ENCODE measurements at places on chromosomes 4 and X.

DNA sequence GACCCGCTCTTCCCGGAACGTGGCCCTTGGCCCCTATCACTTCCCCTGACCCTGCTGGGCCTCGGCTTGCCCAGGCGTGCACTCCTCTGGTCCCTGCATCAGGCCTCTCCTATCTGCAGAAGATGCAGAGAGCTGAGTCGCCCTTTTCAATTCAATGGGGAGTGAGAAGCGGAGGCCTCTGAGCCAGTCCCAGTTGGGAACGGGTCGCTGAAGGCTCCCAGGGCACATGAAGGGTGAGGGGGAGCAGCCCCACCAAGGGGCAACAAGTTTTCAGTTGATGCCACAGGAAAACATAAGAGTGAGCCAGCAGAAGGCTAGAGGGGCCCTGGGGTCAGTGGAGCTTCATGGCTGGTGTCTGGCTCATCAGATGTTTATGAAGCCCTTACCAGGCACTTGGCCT is 17.1 kb downstream of the PSAPL1 start:
- DNase-seq, result no peak

DNA sequence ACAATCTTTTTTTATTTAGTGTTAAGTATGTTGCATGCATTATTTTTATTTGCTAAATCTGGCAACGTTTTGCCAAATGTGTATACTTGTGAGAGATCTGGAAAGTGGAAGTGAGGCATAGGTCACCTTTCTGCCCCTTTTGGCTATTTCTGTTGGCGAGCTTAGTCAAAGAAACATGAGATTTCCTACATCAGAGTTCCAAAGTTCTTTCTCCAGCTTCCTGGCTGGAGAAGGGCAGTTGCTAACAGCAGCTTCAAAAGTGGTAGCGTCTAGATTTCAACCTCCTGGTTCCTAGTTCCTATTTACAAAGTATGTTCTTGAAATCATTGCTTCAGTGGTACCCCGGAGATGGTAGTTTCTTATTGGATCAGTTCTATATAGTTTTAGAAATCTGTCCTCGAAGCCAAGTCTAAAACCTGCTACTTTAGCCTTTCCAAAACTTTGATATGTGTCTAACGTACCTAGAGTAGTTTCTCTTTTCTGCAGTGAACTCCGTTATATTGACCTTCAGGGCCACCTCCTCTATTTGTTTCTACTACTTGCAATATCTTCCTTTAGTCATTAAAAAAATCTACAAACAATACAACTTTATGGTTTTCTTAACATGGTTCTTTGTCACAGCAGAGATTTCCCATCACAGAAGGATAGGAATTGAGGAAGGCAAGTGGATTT is 455.8 kb upstream of the FTHL17 start:
- no peak for DNase-seq

- DNase-seq, result no peak
These were observed 34.4 kb upstream of the ACSL1 start for GRCh38 chr4:184860018-184860779.

DNA sequence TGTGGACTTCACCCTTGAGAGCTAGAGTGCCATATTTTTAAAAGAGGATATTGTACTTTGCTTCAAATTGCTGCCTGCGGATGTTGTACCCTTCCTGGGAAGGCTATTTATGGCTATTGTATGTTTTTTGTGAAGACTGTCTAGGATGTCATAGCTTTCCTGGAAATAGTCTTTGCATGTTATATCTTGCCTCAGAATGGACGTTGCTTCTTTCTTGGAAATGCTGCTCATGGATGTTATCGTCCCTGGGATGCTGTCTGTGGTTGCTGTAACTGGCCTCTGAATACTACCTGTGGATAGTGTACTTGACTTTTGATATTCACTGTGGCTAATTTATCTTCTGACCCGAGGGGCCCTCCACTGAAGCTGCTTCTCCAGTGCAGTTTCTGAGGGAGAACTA is 146.8 kb downstream of the ENOX2 start:
- DNase-seq, result no peak

- DNase-seq, result no peak
These were observed 4.5 kb downstream of the DMP1 start for GRCh38 chr4:87654487-87655044.

GRCh38 chr4:40967550-40967949 is 217.8 kb downstream of the NSUN7 start:
- no peak for DNase-seq

GRCh38 chr4:140533951-140534480 is 10.0 kb downstream of the ELMOD2 start:
- peak; percentile 84 for DNase-seq

GRCh38 chrX:155052738-155053498 is 18.0 kb downstream of the CMC4 start:
- DNase-seq, result no peak

- DNase-seq, result no peak
These were observed 55.0 kb upstream of the AP1S2 start for GRCh38 chrX:15909605-15910004.

DNA sequence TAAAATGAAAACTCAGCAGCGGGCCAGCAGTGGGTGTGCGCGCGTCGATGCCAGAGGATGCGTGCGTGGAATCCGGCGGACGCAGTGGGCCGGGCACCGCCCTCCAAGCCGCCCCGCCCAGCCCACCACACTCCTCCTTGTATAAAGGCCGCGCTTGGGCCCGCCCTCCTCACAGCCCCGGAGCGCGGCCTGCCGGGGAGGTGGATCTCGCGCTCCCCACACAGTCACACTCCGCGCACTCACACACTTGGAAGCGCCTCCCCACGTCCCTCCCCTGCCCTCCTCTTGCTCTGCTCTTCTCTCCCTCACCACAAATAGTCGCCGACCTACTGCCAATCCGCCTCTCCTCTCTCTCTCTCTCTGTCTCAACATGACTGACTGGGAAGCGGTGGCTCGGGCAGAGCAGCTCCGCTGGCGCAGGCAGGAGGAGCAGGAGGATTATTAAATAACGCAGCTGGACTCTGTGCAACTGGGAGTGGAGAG is at the start of gene CCSER1:
Gene CCSER1 (plus strand): TSS at position 172 of the 483 bp plus-strand sequence.
- DNase-seq, result peak; percentile 32

DNA sequence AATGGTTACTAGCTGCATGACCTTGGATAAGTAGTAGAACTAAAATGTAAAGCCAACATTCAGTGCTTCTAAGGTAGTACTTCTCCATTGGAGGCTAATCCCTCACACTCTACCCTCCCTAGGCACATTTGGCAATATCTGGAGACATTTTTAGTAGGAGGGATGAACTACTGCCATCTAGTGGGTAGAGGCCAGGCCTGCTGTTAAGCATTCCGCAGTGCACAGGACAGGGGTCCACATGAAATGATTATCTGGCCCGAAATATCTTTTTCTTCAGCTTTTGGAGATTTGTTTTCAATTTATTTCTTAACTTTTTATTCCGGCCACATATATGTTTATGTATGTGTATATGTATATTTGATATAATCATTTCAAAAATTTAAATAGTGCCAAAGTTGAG is 36.0 kb upstream of the SPANXC start:
- peak; percentile 17 for DNase-seq

- no peak for DNase-seq
These were observed 8.3 kb upstream of the CLTRN start for GRCh38 chrX:15672881-15673280.

DNA sequence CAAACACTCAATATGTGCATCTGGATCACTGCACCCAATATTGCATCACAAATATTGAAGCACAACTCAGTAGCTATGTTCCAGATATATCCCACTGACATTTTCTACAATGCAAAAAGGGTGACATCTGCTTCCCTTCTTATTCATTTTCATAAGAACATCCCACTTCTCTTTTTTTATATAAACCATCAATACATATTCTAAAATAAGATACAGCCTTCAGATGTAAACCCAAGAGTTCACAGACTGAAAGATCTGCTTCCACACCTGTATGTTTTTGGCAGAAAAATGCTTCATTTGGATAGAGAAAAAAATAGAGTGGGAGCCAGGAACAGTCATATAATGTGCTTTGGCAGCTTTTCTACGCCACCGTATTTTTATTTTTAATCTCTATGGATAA is 815.6 kb upstream of the ADGRL3 start:
- DNase-seq, result no peak

GRCh38 chr4:48499551-48500066 is 9.6 kb downstream of the ZAR1 start:
- DNase-seq, result no peak

DNA sequence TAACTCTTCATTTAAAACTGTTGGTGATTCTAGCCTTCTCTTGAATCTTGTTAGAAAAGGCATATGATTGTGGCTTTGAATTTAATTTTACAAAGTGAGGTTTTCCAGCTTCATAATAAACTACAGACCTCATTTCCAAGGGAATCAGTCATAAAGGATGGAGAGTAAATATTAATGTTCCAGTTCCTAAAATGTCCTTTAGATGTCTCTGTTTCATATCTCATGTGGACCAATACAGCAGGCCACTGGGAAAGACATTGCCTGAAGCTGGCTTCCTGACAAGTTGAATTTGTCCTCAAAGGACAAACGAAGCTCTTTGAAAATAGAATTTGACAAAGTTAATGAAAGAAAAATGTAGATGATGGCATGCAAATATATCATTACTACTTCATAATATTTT is 125.4 kb downstream of the ZNF330 start:
- DNase-seq, result peak; percentile 72

GRCh38 chrX:74534569-74535038 is 79.8 kb downstream of the RLIM start:
- DNase-seq, result peak; percentile 52

- DNase-seq, result peak; percentile 67
These were observed 7.9 kb downstream of the BDH2 start for GRCh38 chr4:103091601-103092223.

DNA sequence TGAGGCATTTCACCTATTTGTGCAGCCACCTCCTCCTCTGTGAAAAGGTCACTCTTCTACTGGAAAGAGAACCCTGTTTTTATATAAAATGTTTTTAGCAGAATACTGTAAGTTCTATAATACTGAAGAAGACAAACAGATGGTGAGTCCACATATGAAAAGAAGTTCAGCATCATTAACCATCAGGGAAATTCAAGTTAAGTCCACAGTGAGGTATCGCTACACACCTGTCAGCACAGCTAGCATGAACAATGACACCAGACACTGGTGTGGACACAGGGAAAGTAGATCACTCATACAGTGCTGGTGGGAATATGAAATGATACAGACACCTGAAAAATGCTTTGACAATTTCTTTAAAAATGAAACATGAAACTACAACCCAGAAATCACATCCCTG is 133.0 kb downstream of the MAD2L1 start:
- no peak for DNase-seq

DNA sequence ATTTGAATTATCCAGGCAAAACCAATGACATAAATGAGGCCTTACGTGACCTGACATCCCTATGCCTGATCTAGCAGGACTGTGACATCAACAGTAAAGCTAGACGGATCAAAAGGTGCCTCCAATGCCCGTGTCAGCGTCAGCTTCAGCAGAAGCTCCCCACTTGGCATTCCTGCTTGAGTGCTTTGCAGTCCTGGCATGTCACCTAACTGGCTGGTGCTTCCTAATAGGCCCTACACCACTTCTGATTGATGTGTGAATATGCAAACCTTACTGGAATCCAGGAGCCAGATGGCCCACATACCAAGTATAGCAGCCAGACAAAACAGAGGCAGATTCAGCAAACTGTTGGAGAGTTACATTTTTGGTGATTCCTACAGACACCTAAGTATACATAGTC is 224.2 kb downstream of the DMD start:
- DNase-seq, result no peak

GRCh38 chr4:71270901-71271300 is 67.9 kb upstream of the SLC4A4 start:
- DNase-seq, result peak; percentile 43

DNA sequence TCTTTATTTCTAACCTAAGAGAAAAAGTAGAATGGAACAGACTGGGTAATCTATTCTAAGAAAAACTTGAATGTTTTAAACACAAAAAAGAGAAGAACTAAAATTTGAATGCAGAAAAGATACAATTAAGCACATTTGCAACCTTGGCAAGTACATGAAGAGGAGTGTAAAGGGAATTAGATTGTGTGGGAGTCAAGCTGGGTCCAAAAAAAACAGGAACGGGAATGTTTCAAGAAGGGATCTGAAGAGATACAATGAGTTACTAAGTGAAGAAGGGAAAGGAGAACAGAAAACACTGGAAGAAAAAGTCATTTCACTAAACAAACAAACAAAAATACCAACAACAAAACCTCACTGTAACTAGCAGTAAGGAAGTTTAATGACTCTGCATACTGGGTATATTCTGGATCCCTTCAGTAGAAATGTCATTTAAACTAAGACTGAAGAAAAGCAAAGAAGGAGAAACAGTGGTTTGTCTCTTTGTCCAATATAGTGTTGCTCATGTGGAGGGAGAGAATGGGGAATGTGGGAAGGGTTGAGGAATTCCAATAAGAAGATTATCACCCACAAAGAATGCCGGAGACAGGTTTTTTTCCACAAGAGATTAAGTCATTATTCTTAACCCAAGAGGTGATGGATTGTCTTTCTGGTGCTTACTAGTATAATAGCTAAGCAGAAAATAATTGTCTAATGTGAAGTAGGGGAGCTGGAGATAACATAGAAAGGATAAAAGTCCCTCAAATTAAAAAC is 50.4 kb upstream of the PTPN13 start:
- peak; percentile 57 for DNase-seq

GRCh38 chr4:74117024-74117534 is 18.1 kb upstream of the CXCL2 start:
- DNase-seq, result peak; percentile 94

- DNase-seq, result no peak
These were observed 59.4 kb upstream of the MSN start for GRCh38 chrX:65608026-65608425.

DNA sequence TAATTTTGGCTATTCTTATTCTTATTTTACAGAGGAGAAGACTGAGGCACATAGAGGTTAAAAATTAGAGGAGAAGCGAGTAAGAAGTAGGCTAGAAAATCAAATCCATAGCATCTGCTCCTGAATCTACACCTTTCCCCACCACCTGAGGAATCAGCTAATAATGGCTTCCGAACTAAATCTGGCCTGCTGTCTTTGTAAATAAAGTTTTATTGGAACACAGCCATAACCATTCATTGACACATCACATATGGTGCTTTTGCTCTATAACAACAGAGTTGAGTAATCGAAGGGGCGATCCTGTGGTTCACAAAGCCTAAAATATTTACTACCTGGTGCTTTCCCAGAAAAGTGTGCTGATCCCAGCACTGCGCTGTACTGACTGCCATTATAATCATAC is 38.2 kb downstream of the F11 start:
- no peak for DNase-seq

DNA sequence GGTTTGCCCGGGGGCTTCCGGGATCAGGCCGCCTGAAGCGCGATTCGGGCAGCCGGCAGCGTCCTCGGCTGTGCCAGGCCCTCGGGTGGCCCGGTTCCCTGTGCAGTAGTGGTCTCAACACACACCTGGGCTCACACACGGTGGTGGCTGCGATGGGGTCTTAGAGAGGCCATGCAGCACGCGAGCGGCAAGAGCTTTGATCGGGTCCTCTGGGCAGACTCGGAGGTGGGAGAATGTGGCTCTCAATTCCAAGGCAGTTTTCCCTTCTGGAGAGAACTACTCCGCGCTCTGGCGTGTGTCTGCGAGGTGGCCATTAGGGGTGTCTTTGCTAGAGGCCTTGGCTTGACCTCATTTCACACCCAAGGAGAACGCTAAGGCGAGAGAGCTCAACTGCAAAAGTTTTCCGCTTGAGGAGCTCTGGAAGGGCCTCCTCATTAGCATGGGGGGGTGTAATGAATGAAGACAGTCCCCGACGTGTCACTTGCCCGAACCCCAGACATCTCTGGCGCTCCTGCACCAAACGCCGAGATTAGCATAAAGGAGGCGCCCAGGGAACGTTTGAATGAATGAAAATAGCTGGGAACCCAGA is 771 bp upstream of the RBPJ start:
- DNase-seq, result peak; percentile 48
